ENCODE measurements at places on chromosomes 16 and 17.
A peak's percentile ranks its signal among the peaks of the same experiment; 100 is the strongest.

DNA sequence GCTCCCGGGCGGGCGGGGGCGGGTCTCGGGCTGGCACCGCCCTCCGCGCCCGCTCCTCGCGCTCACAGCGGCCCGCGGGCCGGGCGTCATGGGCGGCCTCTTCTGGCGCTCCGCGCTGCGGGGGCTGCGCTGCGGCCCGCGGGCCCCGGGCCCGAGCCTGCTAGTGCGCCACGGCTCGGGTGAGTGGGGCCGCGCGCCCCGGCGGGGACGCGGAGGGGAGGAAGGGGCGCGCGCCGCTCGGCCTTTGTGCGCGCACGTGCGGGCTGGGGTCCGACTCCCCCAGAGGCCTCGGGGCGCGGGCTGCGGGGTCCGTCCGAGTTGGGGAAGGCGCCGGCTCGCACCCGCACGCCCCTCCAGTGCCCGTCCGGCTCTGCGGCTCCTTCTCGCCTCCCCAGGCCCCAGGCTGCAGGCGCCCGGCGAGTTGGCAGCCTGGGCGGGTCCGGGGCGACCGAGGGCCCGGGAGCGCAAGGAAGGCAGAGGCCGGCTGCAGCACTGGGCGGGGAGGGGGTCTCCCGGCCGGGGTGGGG lies at the start of gene NME4:
Gene NME4, plus strand, starts transcription at position 65 of the 527 bp plus-strand sequence. Its CDS starts 24 bp downstream, at position 89.
- peak; percentile 58 for DNase-seq

DNA sequence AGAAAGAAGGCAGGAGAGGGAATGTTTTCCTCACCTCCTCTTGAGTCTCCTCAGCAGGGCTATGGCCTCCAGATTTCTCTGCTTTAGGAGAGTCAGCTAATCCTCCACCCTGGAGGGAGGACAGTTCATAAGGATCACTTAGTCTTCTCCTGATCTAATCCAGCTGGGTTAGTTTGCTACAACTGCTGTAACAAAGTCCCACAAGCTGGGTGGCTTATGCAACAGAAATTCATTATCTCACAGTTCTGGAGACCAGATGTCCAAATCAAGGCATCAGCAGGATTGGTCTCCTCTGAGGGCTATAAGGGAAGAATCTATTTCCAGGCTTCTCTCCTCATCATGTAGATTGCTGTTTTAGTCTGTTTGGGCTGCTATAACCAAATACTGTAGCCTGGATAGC lies 40.6 kb upstream of the XYLT1 start:
- no peak for DNase-seq

DNA sequence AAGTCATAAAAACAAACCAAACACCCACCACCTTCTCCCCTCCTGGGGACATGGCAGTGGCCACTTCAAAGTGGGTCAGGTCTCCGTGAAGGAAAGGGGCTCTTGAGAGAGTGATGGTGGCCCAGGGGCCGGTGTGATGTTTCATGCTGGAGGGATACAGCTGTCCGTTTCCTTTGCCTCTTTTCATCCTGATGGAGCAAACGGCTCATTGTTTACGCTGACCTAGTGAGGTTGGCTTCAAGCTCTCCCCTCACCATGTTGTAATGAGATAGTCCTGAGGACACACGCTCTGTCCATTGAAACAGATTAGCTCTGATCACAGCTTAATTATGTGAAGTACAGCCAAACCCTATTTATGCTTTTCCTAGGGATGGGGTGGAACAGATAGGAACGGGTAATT lies 34.2 kb downstream of the CDH13 start:
- no peak for DNase-seq

- DNase-seq, result no peak
These were observed 32.0 kb upstream of the SMPD3 start for GRCh38 chr16:68480084-68480995.

DNA sequence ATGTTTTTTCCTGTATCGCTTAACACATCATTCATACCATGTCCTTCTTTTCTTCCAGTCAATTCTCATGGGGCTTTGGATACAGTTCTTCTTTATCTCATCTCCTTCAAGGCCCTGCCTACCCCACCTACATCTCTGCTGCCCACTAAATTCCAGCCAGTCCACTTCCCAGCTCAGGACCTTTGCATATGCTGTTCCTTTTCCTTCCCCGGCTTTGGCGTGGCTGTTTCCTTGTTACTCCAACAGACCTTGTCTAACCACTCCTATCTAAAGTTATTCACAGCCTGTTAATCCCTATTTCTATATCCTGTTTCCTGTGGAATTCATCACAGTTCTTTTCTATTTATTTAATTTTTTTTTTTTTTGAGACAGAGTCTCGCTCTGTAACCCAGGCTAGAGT lies 6.6 kb upstream of the STAT3 start:
- no peak for DNase-seq

GRCh38 chr16:48963306-48963705 lies 318.3 kb downstream of the CBLN1 start:
- no peak for DNase-seq

- no peak for DNase-seq
These were observed 31.6 kb upstream of the LRRC37A3 start for GRCh38 chr17:64950871-64951270.

DNA sequence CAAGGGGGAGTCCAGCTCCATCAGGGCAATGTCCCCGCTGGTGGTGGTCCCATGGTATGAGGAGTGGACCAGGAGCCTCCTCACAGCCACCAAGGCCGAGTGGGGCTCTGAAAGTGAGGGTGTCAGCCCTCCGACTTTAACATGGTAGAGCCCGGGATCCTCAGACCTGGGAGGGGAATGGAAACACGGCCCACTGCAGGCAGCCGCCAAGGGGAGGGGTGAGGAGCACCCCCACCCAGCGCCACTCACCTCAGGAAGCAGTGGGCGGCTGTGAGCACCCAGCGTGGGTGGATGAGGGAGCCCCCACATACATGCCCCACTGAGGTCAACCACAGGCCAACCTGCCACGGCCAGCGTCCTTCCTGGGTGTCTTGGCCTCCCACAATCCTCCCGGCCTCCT lies 10.8 kb downstream of the ZG16B start:
- DNase-seq, result no peak

DNA sequence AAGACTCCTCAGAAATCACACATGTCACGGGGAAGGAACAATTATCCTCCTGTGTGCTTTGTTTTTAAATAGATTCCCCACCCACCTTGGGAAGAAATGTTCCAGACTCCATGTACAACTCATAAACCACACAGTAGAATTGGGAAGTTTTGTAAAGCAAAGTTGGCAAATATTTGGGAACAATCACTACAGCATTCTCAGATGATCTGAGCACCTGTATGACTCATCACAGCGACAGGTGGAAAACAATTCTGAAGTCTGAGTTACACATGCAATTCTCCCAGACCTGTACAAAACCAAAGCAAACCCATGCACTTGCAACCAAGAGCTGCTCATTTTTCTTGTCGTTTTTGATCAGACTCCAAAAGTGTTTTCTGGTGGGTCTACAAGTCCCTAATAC lies 14.4 kb upstream of the MYLK3 start:
- DNase-seq, result no peak

DNA sequence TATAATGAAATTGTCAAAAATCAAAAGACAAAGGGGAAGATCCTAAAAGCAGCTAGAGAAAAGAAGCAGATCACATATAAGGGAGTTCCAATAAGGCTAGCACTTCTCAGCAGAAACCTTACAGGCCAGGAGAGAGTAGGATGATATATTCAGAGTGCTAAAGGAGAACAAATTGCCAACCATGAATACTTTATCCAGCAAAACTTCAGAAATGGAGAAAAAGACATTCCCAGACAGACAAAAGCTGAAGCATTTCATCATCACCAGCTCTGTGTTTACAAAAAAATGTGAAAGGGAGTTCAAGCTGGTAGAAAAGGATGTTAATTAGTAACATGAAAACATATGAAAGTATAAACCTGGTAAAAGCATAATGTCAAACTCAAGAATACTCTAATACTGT lies 37.4 kb downstream of the CDR2 start:
- no peak for DNase-seq

- no peak for DNase-seq
These were observed 17.2 kb upstream of the TMEM98 start for GRCh38 chr17:32910769-32911168.

GRCh38 chr17:66971264-66971663 lies 6.8 kb downstream of the CACNG4 start:
- DNase-seq, result no peak

- DNase-seq, result no peak
These were observed 25.2 kb upstream of the SMPD3 start for GRCh38 chr16:68473358-68474070.

GRCh38 chr16:26667307-26667706 lies 399.4 kb upstream of the C16orf82 start:
- no peak for DNase-seq

GRCh38 chr17:10041287-10041612 lies 136.2 kb upstream of the RCVRN start:
- no peak for DNase-seq

DNA sequence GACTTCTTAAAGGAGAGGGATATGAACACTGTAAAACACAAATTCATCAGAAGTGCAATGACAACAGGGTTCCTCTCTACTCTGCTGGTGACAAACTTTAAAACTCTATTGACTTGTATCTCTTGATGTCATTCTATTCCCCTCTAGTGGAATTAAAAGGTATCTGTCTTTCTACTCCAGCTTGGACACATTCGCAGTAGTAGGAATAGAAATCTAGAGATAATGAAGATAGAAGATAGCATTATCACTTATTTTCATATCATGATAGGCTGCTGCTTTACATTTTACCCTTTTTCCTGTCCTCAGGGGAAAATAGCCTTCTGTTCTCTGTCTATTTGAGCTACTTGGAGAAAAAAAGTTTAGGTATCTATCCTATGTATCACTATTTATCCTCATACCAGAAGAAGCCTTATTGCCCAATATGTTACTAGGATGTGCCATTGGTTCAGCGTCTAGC lies 209.6 kb upstream of the CACNG5 start:
- no peak for DNase-seq

- no peak for DNase-seq
These were observed 1.4 kb downstream of the CENPX start for GRCh38 chr17:82021107-82021899.

- no peak for DNase-seq
These were observed 114.2 kb downstream of the SOX9 start for GRCh38 chr17:72234985-72235384.

GRCh38 chr16:57300387-57301125 lies 16.1 kb upstream of the PLLP start:
- DNase-seq, result peak; percentile 77

DNA sequence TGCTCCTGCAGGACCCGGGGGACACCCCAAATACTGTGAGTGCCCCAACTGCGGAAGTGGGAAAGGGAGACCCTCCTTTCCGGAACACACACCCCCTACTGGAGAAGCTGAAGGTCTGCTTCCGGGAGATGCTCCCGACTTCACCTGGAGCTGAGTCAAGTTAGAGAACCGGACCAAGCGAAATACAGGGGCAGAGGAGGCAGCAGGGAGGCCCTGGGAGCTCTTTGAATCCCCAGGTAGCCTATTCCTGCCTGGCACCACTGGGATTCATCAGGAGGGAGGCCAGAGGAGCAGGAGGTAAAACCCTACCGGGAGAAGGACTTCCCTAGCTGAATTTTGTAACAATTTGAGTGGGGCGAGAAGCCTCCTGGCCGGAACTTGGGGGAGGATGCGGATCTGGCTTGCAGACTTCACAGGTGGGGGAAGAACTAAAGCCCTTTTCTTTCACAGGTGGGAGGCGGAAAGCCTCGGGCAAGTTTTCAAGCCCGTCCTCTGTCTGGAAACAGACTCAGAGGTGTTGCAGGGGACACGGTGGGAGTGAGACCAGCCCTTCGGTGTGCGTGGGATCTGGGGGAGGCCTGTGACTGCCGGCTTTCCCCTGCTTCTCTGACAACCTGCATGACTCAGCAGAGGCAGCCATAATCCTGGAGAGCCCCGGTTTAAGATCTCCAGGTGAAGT lies 22.4 kb upstream of the TEKT1 start:
- no peak for DNase-seq

- DNase-seq, result peak; percentile 70
These were observed 615 bp downstream of the PRPSAP1 start for GRCh38 chr17:76353004-76353598.

GRCh38 chr16:24124291-24124690 lies 131.8 kb upstream of the CACNG3 start:
- DNase-seq, result no peak

GRCh38 chr16:88634994-88635670 lies 3.2 kb upstream of the IL17C start:
- no peak for DNase-seq

DNA sequence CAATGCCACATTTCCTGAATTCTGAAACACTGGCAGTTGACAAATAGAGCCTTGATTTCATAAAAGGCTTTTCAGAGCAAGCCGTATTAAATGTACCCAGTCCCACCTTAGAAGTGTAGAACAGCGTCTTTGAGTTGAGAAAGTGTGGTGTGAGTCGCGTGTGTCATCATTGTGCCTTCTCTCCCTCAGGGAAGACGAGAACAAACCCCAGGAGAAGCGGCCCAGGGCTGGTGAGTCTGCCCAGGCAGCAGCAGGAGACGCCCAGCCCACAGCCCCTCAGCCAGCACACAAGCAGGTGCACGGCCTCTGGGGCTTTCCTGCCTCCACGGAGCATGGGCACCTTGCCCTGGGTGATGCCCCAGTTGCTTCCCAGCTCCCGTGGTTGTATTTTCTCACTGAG lies 34.0 kb downstream of the CIBAR2 start:
- no peak for DNase-seq

- peak; percentile 48 for DNase-seq
These were observed 1.4 kb downstream of the PRAC2 start for GRCh38 chr17:48724251-48725003.

DNA sequence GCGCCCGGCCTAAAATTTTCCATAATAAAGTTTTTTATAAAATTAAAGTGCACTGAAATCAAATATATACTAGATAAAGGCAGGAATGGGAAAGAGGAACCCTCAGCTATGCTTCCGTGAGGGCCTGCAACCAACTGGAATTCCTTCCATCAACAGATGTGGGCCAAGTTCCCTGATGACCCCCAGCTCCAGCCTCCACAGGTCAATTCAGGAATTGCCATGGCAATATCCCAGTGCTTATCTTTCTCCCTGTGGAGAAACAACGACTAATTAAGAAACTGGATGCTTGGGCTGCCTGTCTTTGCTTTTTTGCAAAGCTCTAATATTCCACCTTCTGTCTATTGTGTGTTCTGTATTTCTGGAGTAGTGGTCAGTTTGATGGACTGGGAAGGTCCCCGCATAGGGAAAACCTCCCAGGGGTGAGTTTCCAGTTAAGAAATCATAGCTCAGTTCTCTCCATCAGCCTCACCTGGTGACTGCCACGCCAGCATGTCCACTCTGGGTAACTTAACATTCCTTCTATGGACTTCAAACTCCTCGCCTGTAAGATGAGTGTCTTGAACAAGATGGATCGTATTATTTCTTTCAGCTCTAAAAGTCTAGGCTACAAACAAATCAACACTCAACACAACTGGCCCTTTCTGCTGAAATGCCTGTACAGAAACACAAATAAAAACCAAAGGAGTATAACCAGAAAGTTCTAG lies 67.9 kb downstream of the CREBBP start:
- no peak for DNase-seq

Measured in GM12892 (cell line).